ENCODE measurements at places on chromosomes 3 and 15.

GRCh38 chr3:114884213-114884923 lies 262.7 kb downstream of the ZBTB20 start:
- no peak for DNase-seq

- no peak for DNase-seq
Measured at GRCh38 chr3:172799246-172799645, 48.7 kb downstream of the ECT2 start.

- no peak for DNase-seq
Measured at GRCh38 chr15:81945014-81945615, 100.7 kb downstream of the MEX3B start.

- DNase-seq, result no peak
Measured at GRCh38 chr3:76888856-76889255, 151.0 kb upstream of the ROBO2 start.

DNA sequence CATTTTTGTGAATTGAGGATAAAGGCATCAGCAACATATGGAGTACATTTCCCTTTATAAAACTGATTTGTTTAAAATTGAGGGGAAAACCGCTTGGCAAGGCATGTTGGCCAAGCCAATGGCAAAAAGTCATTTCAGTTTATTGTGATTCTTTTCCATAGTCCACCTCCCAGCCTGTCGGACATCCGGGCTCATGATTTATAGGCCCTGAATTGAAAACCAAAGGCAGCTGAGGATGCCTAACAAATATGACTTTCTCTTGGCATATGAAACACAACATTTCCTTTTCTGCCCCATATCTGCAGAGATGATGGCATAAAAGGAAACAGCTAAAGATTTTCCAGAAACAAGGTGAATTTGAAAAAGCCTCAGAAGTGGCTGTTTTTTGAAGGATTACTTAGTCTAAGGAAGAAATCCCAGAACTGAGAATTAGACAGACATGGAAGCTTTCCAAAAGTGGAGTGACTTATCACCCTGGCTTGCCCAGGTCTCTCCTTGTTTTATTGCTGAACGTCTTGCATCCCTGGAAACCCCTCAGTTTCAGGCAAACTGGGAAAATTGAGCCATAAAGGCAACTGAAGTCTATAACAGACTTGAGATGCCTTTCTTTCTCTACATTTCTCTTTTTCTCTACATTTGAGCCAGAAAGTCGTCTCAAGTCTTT lies 74.0 kb downstream of the COL8A1 start:
- no peak for DNase-seq

DNA sequence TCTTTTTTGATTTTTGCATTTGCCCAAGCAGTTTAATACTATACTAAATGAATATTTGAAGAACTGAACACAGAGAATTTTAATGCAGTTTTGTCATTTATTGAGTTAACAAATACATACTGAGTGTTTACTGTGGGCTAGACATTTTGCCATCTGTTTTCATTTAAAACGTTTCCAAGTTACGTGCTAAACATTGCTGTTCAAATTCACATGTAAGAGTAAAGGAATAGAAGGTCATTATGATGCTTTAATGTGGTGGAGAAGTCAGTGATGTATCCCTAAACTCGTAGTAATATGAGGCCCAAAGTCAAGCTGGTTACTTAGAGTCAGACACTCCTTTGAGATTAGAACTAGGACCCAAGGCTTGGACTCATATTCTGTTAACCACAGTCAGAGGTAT lies 49.4 kb downstream of the CRYBG3 start:
- DNase-seq, result no peak

- DNase-seq, result no peak
Measured at GRCh38 chr3:32569540-32570420, 878 bp downstream of the DYNC1LI1 start.

- DNase-seq, result no peak
Measured at GRCh38 chr3:43641306-43642114, 19.7 kb upstream of the ANO10 start.

GRCh38 chr3:10160925-10161324 lies 3.8 kb upstream of the IRAK2 start:
- no peak for DNase-seq

DNA sequence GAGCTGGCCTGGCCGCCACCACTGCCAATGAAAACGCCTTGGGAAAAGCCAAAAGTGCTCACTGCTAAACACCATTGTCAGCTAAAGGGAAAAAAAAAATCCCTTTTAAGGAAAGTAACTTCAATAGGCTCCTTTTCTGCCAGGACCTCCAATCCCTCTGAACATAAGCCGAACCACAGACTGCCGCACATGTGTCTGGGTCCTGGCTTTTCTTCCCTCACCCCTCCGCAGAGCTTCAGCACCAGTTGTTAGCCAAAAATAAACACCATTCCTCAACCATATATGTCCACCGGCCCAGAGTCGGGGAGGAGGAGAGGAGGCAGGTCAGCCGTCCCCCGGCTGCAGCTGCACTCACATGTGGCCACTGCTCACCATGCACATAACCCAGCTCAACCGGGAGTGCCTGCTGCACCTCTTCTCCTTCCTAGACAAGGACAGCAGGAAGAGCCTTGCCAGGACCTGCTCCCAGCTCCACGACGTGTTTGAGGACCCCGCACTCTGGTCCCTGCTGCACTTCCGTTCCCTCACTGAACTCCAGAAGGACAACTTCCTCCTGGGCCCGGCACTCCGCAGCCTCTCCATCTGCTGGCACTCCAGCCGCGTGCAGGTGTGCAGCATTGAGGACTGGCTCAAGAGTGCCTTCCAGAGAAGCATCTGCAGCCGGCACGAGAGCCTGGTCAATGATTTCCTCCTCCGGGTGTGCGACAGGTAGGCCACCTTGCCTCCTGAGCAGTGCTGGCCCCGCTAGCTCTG lies at the start of gene FBXL22:
Gene FBXL22, plus strand, starts transcription at position 350 of the 753 bp plus-strand sequence. Its CDS starts 6 bp downstream, at position 356.
- DNase-seq, result no peak

GRCh38 chr15:55937040-55937439 lies 56.4 kb downstream of the NEDD4 start:
- no peak for DNase-seq

DNA sequence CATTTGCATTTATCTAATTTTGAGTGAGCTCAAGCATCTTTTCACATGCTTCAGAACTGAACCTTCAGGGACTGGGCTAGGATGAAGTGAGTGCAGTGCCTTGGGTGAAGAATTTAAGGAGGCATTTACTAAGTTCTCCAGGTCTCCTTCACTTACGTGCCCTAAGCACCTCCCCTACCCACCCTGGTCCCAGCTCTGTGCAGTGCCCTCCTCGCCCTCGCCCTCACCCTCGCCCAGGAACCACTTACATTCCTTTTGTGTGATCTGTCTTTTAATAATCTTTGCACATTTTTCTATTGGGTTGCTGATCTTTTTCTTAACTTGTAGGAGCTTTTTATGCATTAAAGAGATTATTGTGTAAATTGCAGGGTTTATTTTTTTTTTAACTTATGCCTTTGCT lies 322.6 kb downstream of the THSD4 start:
- DNase-seq, result no peak

GRCh38 chr3:127387556-127388153 lies 99.8 kb upstream of the PRR20G start:
- DNase-seq, result no peak

All from activated naive CD4-positive, alpha-beta T cell (primary cell).